H4 (cell line): ENCODE measurements at places on chromosomes 7 and 10. TPM values are rescaled to one million over a fixed set of nuclear protein-coding genes. Genes with fewer than 3 reads are reported as not detected.

The NXPH1 gene
- total RNA-seq, result 0.70 TPM in 1 of 2 replicates, not detected in the other

The POLR1F gene
- 61.5 and 74.3 TPM in 2 replicates for total RNA-seq

The NANOS1 gene
- total RNA-seq, result 4.7 and 6.7 TPM in 2 replicates

The CPEB3 gene
- total RNA-seq, result 0.16 and 0.56 TPM in 2 replicates

The POP7 gene
- total RNA-seq, result 61.6 and 80.1 TPM in 2 replicates

The CDHR1 gene
- 0.29 and 0.37 TPM in 2 replicates for total RNA-seq

The PDE1C gene
- total RNA-seq, result 1.9 and 2.4 TPM in 2 replicates

The HOXA4 gene
- 0.88 and 1.2 TPM in 2 replicates for total RNA-seq

The TMEM273 gene
- 0.48 and 5.2 TPM in 2 replicates for total RNA-seq

The ZNF12 gene
- total RNA-seq, result 17.5 and 27.3 TPM in 2 replicates

The OR6B1 gene
- not detected in 2 replicates for total RNA-seq

The C1GALT1 gene
- total RNA-seq, result 35.0 and 77.0 TPM in 2 replicates

DNA sequence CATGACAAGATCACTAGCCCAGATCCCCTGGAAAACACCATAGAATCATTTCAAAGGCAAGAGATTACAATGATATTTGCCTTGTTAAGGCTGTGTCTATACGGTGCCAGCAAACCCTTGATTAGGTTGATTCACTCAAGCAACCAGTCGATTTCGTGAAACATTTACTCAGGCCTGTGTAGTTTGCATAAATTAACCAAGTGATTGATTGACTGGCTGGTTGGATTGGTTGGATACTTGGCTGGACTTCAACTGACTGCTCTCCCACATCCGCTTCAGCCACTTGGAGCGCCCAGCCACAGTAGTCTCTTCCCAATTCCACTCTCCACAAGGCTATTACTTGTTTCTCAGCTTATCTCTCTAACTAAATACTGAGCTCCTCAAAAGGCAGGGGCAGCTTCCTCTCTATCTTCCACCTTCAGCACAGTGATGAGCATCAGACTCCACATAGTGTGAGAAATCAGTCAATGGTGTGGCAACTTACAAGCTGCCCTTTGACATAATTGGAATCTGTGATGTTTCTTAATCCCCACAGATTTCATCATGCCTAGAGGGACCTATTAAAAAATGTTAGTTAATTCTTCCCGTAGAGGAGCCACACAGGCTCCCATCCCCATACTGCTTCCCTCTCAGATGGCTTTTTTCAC is 217.4 kb downstream of the GRM8 start:
- DNase-seq, result no peak

GRCh38 chr7:39488467-39489393 is 77.5 kb upstream of the YAE1 start:
- no peak for DNase-seq

DNA sequence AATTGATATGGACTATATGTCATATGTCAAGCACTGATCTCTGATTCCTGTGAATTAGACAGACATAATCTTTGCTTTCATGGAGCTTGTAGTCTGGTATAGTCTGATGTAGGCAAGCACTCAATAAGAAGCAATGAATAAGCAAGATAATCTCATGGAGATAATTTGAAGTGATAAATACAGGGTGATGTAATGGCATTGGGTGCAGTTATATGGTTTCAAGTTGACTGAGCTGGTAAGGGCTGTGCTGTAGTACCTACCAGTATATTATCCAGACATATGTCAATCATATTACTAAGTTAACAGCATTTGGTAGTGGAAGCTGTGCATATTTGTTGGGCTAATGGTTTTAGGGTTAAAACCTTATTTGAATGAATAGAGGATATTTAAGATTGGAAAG is 117.5 kb upstream of the PRPS1L1 start:
- no peak for DNase-seq

DNA sequence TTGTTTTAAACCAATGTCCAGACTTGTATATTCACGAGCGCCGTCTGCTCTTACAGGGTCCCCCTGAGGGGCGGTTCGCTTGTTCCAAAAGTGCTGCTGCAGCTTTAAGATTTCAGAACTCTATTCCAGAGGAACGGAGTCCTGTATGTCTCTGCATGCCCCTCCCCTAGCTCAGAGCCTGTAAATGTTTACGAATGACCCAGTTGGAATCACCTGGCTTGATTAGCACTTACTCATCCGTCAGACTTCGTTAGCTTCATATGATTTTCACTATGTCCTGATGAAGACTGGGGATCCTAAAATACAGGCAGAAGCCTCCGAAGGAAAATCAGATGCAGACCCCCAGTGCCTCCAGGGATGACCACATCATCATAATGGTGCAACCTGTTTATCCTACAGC is 4.5 kb upstream of the CHST15 start:
- DNase-seq, result no peak

DNA sequence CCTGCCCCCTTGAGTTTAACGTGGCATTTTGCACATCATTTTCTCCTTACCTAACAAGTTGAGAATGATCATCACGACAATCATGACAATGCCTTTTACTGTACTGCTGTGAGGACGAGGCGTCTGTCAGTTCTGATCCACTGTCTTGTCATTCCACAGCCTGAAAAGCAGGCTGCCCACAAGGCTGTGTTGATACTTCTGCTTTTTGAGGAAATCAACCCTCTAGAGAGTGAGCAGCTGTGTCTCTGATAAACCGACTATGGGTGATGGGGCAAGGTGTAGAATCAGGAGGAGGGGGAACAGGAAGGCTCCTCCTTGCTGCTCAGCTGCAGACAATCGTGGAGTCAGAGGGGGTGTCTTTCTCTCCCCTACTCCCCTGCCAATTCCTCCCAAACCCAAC is 30.6 kb upstream of the C10orf120 start:
- DNase-seq, result no peak

DNA sequence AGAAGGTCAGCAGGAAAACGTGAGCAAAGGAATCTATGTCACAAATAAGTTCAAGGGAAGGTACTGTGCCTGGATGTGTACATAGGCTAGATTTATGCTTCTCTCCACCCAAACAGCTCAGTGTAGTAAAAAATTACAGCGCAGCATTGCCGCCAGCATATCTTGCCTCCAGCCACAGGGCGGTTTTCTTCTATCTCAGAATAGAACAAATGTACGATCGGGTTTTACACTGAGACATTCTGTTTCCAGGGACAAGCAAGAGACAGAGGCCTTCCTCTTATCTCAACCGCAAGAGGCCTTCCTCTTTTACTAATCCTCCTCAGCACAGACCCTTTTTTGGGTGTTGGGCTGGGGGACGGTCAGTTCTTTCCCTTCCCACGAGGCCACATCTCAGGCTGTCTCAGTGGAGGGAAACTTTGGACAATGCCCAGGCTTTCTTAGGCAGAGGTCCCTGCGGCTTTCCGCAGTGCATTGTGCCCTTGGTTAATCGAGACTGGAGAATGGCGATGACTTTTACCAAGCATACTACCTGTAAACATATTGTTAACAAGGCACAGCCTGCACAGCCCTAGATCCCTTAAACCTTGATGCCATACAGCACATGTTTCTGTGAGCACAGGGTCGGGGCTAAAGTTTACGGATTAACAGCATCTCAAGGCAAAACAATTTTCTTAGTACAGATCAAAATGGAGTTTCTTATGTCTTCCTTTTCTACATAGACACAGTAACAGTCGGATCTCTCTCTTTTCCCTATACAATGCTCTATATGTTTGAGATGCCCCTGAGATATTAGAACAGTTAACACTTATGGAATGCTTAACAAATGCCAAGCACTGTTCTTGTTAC is 11.6 kb upstream of the ABHD11 start:
- no peak for DNase-seq

GRCh38 chr10:69681436-69681835 is 51.4 kb downstream of the FAM241B start:
- DNase-seq, result no peak

DNA sequence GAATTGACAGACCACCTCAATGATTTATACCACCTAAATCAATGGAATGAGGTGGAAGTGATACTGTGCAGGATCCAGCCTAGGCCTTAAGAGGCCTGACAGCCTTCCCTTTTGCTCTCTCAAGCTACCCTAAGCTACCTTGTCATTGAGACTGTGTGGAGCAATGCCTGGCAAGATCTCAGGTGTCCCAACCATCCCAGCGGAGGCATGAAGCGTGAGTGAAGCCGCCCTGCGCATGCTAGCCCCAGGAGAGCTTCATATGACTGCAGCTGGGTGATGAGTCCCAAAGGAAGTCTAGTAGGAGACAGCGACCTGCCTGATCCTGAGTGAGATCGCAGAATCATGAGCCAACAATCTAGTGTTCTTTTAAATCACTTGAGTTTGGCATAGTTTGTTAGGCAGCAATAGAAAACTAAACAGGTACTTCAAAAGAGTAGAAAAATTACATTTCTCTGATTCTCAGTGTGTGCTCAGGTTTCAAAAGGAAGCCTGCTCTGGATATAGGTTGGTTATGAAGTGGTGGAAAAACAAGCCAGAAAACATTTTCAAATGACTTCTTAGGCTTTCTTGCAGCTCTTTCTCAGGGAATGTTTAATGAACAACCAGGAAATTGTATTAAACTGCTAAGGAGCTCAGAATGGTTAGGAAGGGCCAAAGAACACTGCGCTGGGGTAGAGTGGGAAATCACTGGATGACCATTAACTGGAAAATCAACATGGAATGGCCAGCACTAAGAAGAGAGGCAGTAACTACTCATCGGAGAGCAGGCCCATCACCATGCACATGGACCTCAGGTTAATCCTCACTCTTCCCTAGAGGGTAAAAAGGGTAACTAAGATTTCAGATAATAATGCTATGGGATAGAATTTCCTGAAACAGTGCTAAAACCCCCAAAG is 535.2 kb downstream of the PHTF2 start:
- no peak for DNase-seq

DNA sequence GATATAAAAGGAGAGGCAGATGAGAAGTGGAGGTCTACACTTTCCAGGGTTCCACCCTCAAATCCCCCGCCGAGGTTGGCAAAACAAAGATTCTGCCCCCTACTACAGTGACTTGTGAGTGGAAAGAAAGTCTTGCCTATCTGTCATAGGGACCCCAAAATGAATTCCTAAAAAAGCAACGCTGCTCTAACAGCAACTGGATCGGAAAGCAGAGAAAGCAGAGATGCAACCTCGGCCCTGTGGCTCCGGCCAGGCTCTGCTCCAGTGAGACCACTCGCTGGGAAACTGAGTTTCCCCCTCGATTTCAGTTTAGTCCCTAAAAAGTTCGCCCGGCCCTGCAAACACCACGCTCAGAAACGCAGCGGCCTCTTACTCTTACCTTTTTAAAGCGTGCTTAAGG is 297.9 kb upstream of the NFE2L3 start:
- DNase-seq, result no peak

DNA sequence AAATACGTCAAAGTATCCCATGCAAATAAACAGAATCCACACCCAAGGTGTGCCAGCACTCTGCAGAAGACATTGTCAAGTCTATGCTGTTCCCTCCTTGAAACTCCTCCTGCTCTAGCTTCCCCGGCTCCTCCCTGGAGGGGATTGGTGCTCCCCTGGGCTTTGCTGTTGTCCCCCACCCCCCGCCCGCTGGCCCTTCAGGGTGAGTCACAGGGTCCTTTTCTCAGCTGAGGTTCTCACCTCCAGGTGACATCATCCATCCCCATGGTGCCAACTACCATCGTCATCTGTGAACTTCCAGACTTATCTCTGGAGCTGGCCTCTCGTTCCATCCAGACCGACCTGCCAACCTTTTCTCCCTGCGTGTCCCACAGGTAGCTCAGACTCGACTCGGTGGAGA is 77.0 kb downstream of the ITIH5 start:
- DNase-seq, result no peak

GRCh38 chr10:71299071-71299785 is 19.8 kb upstream of the SLC29A3 start:
- no peak for DNase-seq

- DNase-seq, result no peak
These were observed 33.3 kb downstream of the SNX13 start for GRCh38 chr7:17907014-17907413.

DNA sequence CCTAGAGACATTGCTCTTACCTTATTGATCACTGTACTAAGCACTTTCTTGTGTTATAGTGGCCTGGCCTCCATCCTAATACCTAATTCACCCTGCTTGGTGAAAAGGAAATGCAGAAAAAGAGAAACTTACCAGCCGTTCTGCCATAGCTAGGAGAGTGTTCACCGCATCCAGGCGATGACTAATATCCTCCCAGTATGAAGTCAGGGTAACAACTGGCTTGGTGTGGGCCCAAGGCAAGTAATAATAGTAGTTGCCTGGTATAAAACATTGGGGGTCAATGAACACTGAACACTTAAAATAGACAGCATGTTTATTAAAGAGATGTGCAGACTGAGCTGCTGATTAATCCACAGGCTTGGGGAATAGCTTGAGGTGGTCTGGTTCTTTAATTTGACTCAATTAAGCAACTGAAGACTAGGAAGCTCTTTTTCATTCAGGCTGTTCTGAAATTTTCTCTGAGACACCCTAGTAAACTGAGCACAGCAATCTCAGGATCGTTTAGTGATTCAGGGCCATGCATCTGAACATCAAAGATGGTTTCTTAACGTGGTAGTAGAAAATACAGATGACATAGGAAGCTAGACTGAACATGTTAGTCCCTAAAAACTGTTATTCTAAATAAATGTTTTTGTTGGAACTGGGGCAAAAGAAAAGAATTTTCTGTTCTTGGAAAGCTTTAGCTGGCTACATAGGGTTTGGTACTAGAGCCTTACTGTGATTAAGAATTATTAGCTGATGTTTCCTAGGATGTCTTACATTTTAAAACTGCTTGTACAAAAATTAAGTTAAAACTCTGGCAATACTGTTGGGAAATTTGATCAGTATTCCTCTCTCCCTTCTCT is 102.2 kb downstream of the MYOF start:
- peak; percentile 60 for DNase-seq

GRCh38 chr7:26006426-26006825 is 145.6 kb upstream of the NFE2L3 start:
- DNase-seq, result no peak

GRCh38 chr10:22851865-22852239 is 76.0 kb upstream of the ARMC3 start:
- DNase-seq, result no peak

GRCh38 chr7:142939226-142939910 is at the start of gene LLCFC1:
Gene LLCFC1 (plus strand): TSS chr7:142939484. CDS start chr7:142939622, 138 bp downstream.
- DNase-seq, result no peak

- DNase-seq, result no peak
These were observed 42.6 kb upstream of the CFAP46 start for GRCh38 chr10:132984801-132985545.

- DNase-seq, result peak; percentile 43
These were observed 153.1 kb downstream of the TRIL start for GRCh38 chr7:28804990-28805389.

DNA sequence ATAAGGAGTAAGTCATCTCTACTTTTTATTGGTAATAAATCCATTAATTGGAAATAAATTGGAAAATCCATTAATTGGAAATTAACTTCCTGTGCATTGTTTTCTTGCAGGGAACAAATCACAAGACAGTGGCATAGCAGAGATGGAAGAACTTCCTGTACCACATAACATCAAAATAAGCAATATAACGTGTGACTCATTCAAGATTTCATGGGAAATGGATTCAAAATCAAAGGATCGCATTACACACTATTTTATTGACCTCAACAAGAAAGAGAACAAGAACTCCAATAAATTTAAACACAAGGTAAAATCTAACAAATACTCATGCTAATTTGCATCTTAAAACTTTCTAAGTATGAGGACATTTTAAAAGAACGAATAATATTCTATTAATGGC is 57.8 kb downstream of the PHYHIPL start:
- DNase-seq, result peak; percentile 11

GRCh38 chr7:561631-562373 is 42.2 kb upstream of the PDGFA start:
- no peak for DNase-seq

GRCh38 chr7:140649556-140650205 is 9.1 kb upstream of the DENND2A start:
- no peak for DNase-seq

GRCh38 chr7:127890726-127891125 is 140.5 kb downstream of the LRRC4 start:
- no peak for DNase-seq
